Hematopoietic multipotent progenitor cell treated with erythropoietin and hydrocortisone succinate and interleukin-3 and kit ligand, for 4 days (in vitro differentiated cells): ENCODE measurements at places on chromosomes 3 and 15.

GRCh38 chr15:52162876-52163275, 28.3 kb downstream of the GNB5 start:
- DNase-seq: no peak

DNA sequence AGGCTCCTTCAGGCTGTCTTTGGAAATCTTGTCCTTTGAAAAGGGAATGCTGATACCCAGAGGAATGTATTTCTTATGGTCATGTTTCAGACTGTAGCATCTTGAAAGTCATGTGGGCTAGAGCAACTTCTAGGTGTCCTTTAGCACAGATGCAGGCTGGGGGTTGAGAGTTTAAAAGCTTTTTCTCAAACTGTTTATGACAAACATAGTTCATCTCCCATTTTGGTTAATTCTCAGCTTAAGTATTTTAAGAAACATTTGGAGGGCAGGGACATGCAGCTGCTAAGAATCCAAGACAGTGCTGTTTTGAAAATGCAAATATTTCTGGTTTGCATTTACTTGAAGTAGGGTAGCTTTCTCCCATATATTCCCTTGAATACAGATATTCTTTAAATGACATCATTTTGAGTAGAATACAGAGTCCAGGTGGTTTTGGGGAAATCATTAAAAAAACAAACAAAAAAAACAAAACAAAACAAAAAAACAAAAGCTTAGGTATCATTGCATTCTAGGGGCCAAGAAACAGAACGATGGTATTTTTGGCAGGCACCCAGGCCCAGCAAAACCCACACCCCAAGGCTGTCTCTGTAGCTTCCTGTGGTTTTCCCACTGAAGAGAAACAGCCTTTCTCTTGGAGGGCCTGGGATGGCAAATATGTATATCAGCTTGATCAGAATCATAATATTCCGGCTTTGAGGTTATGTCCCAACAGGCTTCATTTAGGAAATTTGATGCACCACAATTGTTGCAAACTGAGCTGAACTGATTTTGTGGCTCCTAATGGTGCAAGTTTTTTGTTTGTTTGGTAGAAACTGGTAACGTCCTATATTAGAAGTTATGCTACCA, 120.0 kb downstream of the ATG7 start:
- DNase-seq: peak; percentile 33

- DNase-seq: no peak
These were observed 232.4 kb upstream of the PROK2 start for GRCh38 chr3:72017311-72017710.

DNA sequence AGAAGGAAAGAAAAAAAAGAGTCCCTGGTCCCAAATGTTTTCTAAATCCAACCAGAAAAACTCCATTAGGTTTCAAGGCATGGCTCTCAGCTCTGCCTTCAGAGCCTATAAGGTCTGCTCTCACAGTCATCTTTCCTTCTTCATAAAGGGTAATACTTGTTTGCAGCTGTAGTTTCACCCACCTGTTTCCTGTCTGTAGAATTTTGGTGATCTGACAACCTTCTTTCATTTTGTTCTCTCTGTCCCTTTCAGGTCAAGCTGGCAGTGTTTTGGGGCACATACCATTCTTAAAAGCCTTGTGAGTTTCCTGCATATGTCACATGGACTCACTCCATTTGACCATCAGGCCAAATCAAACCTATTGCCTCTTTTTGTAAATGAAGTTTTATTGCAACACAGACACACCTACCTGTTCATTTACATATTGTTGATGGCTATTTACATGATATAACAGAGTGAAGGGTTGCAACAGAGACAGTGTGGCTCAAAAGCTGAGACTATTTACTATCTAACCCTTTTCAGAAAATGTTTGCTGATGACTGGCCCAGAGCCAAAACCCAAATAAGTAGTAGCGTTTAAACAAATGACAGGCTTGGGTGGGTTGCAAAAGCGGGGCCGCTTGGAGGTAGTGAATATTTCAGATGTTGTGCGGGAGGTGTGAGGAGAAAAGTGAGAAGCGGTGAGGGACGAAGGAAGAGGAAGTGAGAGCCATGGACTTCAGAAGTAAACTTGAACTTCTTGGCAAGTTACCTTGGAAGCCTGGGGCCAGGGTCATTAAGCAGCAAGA, 292.7 kb upstream of the PROK2 start:
- no peak for DNase-seq

GRCh38 chr3:79994397-79994796, 226.6 kb upstream of the ROBO1 start:
- DNase-seq: no peak

GRCh38 chr3:44184319-44184953, 57.2 kb upstream of the TOPAZ1 start:
- DNase-seq: peak; percentile 33

GRCh38 chr3:58111513-58112184, 99.1 kb downstream of the DNASE1L3 start:
- DNase-seq: no peak

GRCh38 chr3:16928386-16929132, 43.8 kb downstream of the PLCL2 start:
- DNase-seq: peak; percentile 27

GRCh38 chr15:48498828-48499227, 146.7 kb downstream of the FBN1 start:
- no peak for DNase-seq

- DNase-seq: no peak
These were observed 94.1 kb downstream of the VGLL4 start for GRCh38 chr3:11549580-11550140.

DNA sequence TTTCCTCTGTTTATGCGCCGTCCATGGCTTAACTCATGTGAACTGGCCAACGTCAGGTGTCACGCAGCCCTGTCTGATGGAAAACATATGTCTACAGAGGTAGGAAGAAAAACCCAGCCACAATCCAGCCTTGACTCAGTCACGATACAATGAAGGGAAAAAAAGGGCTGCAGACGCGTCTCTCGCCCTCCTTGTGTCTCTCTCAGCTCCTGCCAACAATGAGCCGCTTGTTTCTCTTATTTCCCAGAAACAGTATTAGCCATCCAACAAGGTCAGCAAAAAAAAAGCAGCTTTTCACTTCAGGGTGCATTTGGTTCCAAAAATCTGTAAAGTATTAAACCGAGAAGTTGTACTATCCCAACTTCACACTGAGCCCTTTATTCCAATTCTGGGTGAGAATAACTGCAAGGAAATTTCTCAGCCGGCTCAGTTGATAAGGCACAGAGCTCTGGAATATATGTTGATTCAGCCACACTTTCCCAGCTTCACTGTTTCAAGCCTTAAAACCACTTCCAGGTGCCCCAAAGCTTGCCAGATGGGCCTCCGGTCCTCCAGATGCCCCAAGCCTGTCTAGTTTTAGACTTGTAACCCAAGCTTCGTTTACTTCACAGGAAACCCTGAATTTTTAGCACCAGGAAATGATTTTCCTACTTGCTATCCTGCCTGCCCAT, 79.4 kb downstream of the TM4SF4 start:
- no peak for DNase-seq

DNA sequence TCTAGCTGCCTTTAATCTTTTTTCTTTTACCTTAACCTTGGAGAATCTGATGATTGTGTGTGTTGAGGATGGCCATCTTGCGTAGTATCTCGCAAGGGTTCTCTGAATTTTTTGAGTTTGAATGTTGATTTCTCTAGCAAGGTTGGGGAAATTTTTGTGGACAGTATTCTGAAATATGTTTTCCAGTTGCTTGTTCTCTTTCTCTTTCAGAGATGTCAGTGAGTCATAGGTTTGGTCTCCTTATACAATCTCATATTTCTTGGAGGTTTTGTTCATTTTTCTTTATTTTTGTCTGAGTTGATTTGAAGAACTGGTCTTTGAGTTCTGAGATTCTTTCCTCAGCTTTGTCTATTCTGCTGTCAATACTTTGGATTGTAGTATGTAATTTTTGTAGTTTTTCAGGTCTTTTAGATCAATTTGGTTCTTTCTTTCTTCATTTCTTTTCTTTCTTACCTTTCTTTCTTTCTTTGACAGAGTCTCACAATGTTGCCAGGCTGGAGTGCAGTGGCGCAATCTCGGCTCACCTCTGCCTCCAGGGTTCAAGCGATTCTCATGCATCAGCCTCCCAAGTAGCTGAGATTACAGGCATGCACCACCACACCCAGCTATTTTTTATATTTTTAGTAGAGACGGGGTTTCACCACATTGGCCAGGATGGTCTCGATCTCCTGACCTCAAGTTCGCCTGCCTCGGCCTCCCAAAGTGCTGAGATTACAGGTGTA, 366.4 kb upstream of the RASGRP1 start:
- no peak for DNase-seq

DNA sequence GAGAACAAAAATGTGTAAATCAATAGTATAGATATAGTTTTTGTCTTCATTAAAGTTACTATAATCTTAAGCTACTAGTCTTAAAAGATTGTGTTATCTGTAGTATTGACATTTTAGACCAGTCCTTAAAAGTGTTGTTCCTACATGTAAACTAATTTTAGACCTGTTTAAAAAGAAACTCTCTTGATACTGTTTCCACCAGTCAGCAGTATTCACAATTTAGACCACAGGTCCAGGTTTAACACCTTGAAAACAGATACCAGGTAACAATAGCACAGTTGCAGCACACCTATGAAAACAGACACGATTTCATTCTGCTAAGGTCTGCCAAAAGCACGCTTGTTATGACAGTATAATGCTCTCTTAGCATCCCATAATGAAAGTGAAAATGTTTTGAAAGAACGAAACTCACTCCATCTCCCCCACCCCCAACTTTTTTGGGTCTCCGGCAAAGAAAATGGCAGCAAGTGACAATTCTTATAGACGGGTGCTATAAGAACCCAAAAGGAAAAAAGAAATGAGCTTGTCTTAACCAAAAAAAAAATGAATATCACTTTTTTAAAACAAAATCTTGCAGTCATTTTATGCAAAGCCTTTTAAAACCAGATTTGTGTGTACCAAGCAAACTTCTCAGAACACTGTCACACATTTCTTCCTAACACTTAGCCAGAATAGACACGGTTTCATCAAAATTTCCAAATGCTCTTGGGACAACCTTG, 1.6 kb downstream of the EIF4E3 start:
- no peak for DNase-seq

DNA sequence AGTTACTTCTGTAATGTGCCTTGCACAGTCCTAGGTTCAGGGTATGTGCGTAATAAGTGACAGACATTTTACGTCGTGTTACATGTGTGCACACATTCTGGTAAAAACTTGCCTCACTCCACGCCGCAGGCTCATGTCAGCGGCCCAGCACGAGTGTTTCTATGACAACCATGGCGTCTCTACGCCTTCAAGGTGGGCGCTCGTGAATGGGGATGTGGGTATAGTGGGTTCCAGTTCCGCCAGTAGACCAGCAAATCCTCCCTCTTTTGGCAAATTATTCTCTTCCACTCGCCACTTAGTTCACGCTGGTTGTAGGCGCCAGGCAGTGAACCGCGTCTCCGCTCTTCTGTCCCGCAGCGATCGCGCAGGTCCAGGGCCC, 40.3 kb downstream of the CHST14 start:
- peak; percentile 51 for DNase-seq

DNA sequence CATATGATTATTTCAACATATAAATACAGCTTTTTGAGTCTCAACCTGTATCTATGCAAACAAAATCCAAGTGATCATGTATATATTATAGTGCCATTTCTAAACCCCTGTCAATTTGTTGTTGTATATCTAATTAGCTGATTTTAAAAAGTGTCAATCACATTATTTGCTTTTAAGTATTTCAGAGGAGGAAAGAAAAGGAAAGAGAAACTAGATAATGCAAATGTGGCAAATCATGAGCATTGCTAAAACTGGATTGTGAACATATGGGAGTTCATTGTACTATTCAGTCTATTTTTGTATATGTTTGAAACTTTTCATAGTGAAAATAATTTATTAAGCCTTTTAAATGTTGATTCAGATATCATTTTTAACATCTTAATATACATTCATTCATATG, 190.7 kb downstream of the ZIC4 start:
- no peak for DNase-seq

GRCh38 chr3:197027896-197028727, 1.5 kb downstream of the MELTF start:
- DNase-seq: peak; percentile 32

- DNase-seq: no peak
These were observed 42.4 kb upstream of the DAZL start for GRCh38 chr3:16647668-16648067.

- no peak for DNase-seq
These were observed 142.7 kb upstream of the SYNPR start for GRCh38 chr3:63135367-63135766.

DNA sequence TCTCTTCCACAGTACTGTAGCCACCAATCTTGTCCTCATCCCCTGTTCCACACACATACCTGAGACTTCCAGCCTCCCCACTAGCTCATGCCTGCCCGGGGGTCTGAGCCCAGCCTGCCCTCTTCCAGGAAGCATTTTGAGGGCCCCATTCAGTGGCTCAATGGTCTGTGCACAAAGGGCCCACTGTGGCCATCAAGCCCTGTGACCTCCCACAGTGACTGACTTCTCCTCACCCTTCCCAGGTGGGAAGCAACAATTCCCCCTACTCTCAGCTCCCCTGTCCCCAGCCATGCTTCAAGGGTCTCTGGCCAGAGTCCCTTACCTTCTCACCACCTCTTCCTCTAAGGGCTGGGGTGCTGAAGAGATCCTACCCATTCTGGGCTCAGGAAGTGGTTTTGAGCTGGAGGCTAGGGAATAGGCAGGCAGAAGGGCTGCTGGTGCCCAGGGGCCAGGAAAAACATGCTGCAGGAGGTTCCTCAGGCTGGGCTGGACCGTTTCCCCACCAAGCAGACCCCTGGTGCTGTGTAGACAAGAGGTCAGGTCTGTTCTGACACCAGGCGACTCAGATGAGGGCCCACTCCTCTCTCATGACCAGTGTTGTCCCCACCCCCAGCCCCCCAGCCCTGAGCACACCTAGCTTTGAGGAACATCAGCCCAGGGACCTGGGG, 3.0 kb upstream of the KLF15 start:
- DNase-seq: no peak

- peak; percentile 74 for DNase-seq
These were observed 194.2 kb downstream of the UACA start for GRCh38 chr15:70569091-70569713.
